Stimulated activated CD4-positive, alpha-beta T cell treated with anti-CD3 and anti-CD28 coated beads, Interleukin-15, amount 100 ng/mL, for 48 hours (primary cell): ENCODE measurements at places on chromosomes 11 and 22.

DNA sequence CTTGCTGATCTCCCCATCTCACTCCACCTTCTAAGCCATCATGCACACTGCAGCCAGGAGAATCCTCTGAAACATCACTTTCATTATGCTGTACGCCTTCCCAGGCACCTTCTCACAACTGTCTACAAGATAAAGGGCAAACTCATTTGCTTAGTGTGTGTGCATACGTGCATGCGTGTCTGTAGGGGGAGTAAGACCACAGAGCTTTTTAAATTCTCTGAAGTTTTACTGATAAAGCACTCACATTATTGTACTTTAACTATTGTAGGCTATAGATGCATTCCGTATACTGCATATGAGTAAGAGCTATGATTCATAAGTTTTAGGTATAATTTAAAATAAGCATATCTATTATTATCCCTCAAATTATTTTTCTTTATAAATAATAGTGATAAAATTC, 15.3 kb upstream of the ANKK1 start:
- DNase-seq: no peak

DNA sequence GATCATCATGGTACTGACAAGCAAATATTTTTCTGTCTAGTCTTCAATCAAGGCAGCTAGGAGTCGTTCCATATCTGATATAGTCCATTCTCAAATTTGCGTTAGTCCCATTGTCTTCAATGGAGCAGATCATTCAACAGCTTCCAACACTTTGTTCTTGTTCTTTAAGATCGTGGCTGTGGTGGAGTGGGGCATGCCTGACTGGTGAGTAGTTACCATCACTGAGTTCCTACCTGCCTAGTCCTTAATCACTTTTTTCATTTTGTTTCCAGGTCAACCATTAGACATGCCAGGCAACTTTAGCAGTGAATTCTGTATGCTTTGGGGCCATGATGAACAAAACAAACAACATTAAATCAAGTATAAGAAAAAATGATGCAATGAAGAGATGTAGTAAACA, 693.1 kb upstream of the KIRREL3 start:
- no peak for DNase-seq

GRCh38 chr11:111785886-111786412, 19.8 kb upstream of the PPP2R1B start:
- no peak for DNase-seq

DNA sequence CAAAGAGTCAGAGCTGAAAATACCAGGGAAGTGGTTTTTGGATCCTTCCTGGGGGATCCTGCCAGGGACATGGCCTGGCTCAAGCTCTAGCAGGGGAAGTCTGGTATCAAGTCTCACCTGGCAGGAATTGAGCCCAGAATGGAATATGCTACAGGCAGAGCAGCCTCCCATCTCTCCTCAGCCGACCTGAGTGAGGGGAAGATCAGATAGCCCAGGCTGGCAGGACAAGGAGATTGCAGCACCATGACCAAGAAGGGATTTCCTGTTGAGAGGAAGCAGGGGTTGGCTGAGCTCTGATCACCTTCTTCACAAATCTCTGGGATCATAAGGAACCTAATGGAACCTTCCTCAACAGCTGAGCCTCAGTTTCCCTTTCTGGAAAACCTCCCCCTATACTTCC, 13.0 kb downstream of the OAF start:
- no peak for DNase-seq

- no peak for DNase-seq
These were observed 1126.7 kb upstream of the CCDC90B start for GRCh38 chr11:84412862-84413261.
